ENCODE measurements at places on chromosomes 16 and 17.

- DNase-seq = no peak
These were observed 32.4 kb upstream of the NF1 start for GRCh38 chr17:31062346-31062745.

DNA sequence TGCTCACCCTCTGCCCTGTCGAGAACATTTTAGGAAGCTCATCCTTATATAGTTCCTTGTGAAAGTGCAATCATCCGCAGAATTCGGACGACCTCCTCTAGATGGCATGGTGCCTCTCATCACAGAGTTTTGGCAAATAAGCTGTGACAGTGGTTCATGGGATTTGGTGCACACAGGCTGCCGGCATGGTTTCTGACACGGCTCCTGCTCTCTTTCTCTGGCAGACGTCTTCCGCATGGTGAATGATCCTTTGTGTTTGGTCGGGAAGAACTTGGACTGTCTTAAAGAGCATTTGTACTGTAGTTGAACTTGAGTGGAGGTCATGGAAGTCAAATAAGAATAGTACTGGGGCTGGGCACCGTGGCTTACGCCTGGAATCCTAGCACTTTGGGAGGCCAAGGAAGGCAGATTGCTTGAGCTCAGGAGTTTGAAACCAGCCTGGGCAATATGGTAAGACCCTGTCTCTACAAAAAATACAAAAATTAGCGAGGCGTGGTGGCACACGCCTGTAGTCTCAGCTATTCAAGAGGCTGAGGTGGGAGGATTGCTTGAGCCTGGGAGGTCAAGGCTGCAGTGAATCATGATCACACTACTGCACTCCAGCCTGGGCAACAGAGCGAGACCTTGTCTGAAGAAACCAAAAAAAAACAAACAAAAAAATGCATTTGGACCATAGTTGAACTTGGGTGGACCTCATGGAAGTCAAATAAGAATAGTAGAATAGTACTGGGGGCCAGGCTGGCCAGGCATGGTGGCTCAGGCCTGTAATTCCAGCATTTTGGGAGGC lies 34.7 kb upstream of the NAT9 start:
- DNase-seq = no peak

DNA sequence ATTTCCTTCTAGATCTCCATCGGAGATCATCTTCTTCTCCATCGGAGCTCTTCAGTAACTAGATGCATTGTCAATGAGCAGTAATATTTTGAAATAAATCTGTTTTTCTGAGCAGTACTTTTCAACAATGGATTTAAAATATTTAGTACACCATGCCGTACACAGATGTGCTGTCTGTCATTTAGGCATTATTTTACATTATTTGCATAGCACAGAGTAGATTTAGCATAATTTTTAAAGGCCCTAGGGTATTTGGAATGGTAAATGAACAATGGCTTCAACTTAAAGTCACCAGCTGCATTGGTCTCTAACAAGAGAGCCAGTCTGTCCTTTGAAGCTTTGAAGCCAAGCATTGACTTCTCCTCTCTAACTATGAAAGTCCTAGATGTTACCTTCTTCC lies 95.4 kb upstream of the ANKFN1 start:
- no peak for DNase-seq

- DNase-seq = no peak
These were observed 54.9 kb downstream of the BEAN1 start for GRCh38 chr16:66481943-66482390.

DNA sequence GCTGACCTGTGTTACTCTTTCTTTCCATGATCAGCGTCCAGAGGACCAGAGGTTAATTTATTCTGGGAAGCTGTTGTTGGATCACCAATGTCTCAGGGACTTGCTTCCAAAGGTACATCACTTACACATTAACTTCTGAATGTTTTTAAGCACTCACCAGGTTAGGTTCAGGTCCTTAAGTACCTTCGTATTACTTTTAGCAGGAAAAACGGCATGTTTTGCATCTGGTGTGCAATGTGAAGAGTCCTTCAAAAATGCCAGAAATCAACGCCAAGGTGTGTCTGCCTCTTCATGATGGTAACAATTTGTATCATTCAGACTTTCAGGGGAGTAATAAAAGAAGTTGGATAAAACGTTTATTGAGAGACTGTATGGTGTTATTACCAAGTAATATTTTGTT lies 3.3 kb downstream of the HERPUD1 start:
- DNase-seq = no peak

DNA sequence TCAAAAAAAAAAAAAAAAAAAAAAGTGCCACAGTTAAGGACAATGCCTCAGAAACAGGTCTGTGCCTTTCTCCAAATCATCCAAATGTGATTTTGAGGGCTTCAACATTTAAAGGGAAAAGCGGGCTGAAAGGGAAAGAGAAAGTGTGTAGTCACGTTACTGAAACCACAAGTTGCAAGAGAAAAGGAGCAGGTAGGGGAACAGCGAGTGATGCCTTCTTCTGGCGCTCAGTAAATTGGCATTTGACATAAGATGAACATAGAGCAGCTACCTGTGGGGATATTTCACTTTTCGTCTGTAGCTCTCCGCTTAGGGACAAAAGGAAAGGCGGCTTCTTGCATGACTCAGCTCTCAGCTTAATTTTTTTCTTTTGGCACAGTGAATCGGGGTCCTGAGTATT lies 11.1 kb downstream of the CMTM2 start:
- no peak for DNase-seq

GRCh38 chr16:63982110-63982509 lies 1139.8 kb downstream of the CDH11 start:
- no peak for DNase-seq

DNA sequence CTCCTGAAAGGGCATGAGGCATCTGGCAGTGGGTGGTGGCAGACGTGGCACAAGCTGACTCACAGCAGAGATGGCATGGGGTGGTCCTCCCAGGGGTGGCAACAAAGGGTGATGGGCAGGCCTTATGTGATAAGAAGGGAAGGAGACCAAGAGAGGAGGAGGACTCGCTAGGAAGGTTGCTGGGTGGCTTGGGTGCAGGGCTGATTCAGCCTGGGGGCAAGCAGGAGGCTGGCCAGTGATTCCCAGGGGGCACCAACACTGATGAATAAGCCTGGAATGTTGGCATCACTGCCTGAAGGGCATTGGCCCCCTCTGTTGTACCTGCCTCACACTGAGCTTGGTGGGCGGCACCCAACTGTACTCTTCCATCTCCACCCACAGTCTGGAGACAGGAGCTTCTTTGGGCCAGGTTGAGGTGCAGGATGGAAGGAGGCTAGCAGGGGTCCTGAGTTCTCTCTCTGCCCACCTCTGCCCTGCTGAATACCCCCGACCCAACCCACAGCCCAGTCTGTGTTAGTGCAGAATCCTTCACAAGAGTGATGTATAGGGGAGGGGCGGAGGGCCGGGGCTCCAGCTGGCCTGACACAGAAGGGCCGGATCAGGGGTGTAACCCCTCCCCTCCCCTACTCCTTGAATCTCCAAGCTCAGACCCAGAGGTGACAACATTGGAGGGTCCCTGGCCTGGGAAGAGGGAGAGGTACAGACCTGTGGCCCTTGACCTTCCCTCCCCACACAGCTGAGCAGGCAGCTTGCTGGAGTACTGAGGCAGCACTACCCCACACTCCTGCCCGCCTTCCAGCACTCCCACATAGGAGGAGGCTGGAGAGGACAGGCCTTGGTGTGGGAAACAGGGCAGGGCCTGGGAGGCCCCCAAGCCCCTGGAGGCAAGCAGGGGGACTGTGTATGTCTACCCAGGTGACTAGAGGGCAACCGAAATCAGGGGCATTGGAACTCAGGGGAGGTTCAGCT lies 2.6 kb downstream of the STAC2 start:
- no peak for DNase-seq

- no peak for DNase-seq
These were observed 41.8 kb downstream of the IL4R start for GRCh38 chr16:27355610-27356009.

DNA sequence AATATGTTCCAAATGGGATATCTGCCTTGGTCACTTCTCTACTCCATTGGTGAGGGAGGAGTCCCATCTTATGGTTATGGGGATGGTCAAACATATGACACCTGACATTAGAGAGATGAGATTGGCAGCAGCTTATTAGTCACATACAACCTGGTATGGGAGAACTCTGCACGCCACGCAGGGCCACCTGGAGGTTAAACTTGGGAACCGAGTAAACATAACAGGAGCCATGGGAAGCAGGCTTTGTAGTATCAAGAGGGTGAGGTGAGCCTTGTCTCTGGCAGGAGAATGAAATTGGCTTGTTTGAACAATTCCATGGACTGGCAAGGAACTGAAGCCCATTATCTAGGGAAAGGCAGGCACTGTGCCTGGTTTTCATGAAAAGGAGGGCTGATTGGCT lies 238.7 kb upstream of the ELAC2 start:
- no peak for DNase-seq

DNA sequence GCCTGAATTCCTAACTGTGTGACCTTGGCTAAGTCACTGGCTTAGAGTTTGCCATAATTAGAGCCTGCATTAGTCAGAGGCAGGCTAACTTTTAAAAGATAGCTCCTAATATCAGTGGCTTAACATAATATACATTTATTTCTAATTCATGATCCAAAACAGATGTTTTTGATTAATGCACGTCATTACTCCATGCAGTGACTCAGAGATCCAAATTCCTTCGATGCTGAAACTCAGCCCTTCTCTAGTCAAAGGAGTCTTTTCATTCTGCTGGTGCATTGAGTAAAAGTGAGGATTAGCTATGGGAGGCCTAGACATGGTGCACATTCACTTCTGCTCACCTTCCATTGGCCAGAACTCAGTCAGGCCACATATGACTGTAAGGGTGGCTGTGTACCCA lies 49.8 kb downstream of the IRX3 start:
- no peak for DNase-seq

GRCh38 chr17:75980188-75981018 lies 1.4 kb downstream of the TEN1 start:
- DNase-seq = no peak

GRCh38 chr16:19524616-19525384 lies 1.1 kb downstream of the CCP110 start:
- no peak for DNase-seq

DNA sequence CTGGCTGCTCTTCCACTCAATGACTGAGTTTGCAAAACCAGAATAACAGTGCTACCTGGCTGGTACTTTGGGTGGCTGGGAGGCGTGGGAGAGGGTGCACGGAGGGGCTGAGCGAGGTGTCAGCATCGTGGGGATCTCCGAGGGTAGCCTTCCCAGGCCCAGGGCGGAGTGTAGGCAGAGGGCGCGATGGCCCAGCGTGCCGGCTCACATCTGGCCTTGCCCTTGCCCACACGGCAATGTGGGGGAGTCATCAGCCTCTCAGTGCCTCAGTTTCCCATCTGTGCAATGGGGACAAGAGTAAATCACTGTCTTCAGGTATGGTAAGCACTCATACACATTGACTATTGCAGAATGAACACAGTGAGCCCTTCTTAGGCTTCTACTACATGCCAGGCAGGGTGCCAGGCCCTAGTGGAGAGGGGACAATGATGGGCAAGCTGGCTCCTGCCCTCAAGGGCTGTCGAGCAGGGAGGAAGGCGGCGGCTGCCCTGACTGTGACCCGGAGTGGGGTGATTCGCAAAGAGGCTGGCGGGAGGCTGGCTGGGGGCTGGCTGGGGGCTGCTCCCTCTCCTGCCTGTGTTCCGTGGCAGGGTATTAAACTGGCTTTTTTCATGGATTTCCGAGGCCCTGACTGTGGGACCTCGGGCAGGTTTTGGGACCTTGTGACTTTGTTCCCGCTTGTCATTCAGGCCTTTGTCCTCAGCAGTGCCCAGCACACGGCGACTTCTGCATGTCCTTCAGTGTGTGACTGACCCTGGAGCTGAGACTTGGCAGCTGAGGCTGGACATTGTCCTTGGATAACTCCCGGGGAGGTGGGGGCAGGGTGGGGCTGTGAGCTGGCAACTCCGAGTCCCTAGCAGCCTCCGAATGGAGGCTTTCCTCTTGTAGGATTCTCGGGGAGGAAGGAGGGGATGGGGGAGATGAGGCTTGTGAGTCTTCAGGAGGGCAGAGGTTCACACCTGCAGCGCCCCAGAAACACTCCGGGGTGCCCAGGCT lies 243.1 kb downstream of the SEC14L1 start:
- no peak for DNase-seq

DNA sequence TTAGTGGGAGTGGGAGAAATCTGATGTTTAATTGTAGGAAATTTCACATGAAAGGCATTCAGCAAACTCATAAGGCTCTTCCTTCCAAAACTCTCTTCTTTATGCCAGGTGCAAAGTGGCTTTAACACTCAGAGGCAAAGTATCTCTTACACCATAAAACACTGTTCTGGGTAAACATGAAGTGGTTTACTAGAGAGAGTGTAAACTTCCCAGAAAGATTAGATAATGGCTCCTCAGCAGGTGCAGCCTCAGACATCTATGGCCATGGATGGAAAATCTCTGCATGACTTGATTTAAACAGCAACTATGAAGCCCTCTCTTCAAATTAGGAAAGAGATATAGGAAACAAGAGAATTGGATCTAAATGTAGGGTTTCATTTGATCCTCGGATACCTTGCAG lies 583.1 kb upstream of the SALL1 start:
- DNase-seq = peak; percentile 29

DNA sequence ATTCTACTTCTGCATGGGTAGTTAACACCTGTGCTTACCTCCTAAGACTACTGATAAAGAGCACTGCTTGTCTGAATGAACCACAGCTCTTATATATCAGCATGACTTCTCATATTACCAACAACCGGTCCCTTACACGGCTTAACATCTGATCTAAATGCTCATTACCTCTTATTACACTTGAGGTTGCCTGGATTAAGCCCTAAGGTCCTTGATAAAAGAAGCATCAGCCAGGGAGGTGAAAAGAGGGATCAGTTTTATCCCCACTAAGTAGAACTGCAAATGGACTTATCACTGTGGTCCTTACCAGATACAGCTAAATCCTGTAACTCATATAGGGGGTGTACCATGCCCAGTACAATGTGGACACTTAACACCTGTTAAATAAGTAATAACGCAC lies 8.2 kb upstream of the RSKR start:
- no peak for DNase-seq

DNA sequence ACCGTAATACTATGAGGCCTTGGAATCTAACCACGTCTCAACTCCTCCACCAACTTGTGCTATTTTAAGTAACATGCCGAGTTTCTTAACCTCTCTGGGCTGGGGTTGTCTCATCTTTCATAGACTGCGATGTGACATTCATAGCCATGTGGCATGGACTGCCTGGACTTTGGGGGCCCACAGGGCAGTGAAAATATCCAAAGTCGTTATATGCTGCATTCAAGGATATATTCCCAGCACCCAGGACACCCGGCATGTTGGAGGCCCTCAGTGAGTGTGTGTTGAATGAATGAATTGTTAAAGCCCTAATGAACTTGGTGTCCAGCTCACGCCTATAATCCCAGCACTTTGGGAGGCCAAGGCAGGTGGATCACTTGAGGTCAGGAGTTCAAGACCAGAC lies 203.1 kb downstream of the CBLN1 start:
- no peak for DNase-seq

GRCh38 chr17:70137451-70138230 lies 31.7 kb upstream of the KCNJ2 start:
- DNase-seq = no peak

DNA sequence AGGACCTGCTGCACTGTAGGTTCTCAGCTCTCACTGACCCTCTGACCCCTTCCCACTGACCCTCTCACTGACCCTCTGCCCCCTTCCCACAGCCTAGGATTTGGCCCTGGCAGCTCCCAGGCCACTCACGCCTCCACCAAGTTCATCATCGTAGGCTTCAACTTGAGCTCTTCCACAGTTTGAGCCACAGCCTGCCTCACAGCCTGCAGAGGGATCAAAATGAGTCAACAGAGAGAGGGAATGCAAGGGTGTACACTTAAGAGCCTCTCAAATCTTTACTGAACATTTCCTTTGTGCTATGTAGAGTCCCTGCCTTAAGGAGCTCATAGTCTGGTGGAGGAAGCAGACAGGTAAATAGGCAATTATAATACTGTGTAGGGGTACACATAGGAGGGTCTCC lies 12.1 kb downstream of the HEATR9 start:
- no peak for DNase-seq

- DNase-seq = no peak
These were observed 83.1 kb downstream of the NETO2 start for GRCh38 chr16:47060596-47060995.
